ENCODE measurements at places on chromosomes 1 and 21. TPM values are rescaled to one million over a fixed set of nuclear protein-coding genes. Genes with fewer than 3 reads are reported as not detected.

DNA sequence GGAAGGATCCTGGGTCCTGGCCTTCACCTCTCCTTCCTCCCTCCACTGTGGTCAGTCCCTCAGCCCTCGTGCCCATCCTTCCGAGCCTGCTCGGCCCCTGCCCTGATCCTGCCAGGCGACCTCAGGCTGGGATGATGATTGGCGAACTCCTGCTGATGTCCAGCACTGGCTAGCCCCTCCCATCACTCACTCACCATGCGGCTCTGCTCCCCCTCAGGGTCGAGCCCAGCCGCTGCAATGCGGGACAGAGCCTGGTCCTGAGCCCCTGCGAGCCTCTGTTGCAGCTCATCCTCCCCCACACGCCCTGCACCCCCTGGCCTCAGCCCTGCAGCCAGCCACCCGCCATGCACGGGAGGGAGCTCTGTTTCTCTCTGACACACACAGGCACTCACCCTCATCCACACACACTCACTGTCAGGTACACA, 100.2 kb downstream of the DMRTB1 start:
- no peak for DNase-seq

DNA sequence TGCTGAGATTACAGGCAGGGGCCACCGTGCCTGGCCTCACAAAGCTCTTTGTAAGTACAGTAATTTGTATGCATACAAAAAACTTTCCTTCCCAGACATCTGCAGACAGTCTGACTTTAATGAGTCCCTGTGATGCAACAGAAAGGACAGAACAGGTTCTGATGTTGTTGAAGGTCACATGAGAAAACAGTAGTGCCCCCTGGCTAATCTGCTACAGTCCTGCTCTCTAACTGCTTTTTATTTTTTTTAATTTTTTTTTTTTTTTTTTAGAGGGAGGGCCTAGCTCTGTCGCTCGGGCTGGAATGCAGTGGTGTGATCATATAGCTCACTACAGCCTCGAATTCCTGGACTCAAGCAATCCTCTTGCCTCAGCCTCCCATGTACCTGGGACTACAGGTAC, 36.7 kb downstream of the ACBD3 start:
- DNase-seq = no peak

DNA sequence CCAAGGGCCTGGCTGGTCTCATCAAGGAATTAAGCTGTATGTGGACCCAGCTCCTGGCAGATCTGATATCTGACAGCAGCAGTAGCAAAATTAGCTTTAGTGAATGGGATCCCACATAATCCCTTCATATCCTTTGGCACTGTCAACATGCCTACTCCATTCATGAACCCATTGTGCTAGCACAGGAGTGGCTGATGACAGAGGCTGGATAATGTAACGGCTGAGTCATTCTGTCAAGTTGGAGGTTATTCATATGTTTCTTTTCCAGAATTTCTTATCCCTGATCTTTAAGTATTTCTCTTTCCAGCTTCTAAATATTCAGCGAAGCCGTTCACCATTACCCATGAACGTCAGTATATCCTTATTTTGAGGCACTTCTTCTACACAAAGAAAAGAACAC, 84.3 kb downstream of the EXTL2 start:
- DNase-seq = peak; percentile 51

DNA sequence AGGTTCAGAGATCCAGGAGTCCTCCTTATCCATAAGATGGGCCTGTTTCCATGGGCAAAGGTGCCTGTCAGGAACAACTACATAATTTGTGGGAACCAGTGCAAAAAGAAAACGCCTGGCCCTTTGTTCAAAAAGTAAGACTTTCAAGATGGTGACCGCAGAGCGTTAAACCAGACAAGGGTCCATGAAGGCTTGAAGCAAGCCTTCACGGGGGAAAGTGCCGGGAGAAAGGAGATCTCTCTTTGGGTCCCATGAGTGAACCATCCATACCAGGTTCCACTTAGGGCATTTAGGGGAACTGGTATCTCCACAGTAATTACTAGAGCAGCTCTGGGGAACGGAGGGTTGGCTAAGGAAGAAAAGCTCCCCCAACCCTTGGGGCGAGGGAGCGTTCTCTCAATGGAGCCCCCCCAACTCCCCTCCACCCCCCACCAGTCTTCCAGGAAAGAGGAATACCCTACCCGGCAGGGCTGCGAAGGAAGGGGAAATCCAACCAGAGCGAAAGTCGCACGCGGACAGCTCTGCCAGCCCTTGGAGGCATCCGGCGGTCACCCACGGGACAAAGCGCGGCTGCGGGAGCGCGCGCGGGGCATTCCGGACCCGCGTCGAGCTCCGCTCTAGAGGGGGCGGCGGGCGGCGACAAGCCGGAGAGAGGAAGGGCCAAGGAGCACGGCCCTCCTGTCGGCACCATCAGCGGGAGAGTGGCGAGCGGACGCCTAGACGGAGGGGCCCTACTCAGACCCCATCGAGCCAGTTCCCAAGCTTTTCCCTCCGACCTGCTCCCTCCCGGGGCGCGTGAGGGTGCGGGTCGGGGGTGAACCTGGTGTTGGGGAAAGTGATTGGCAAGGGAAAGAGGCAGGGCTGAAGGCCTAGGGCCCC, 687 bp upstream of the RASSF5 start:
- DNase-seq = no peak

DNA sequence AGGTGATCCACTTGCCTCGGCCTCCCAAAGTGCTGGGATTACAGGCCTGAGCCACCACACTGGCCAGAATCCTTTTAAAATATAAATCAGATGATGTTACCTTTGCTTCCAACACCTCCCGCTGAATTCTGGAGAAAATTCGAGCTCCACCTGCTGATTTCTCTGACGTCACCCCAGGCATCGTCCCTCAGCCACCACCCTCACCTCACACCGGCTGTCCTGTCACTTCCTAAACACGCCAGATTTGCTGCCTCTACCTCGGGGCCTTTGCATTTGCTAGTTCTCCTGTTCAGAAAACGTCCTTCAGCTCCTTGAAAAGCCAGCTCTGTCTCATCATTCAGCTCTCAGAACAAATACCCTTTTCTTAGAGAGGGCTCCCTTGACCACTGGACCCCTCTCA, 57.9 kb downstream of the FBXO2 start:
- DNase-seq = no peak

GRCh38 chr1:111758373-111758772, 2.7 kb downstream of the DDX20 start:
- DNase-seq = peak; percentile 10

DNA sequence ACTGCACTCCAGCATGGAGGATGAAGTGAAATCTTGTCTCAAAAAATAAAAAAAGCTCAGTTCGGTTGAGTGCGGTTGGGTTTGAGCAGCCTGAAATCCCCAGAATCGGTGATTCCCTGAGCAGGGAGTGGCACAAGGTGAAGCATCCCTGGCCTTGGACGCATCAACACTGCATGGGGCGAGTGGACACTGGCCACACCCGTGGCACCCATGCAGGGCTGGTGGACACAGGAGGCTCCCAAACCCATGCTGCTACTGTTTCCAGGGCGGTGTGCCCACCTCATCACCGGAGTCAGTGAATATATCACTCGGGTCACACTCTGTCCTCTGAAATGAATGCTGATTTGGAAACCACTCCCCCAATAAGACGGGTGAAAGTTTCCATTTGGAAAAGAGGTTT, 53.4 kb upstream of the ACTRT2 start:
- DNase-seq = no peak

- DNase-seq = peak; percentile 62
Measured at GRCh38 chr21:26169611-26170470, 729 bp downstream of the APP start.

GRCh38 chr1:18752409-18752808, 107.1 kb downstream of the TAS1R2 start:
- DNase-seq = no peak

Gene BEND5
- 3.1 TPM for total RNA-seq

Gene EXO1
- 53.6 TPM for total RNA-seq
